ENCODE measurements at places on chromosomes 12 and 14.

- DNase-seq, result no peak
These were observed 8.6 kb downstream of the RAB5B start for GRCh38 chr12:55982319-55982936.

DNA sequence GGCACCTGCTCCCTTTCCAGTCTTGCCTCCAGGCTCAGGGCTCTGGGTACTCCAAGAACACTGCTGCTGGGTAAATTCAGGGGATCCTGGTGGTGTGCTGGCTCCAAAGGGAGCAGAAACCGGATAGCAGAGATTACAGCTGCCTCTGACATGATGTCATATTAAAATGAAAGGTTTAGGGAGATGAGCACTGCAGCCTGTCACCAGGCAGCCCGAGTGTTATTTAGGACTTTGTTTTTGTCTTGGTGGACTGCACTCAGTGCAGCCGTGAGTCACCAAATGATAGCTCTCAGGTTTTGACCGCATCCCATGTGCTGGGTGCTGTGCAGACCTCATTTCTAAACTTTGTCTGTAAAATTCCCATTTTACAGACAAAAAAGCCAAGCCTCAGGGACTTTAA is 266.0 kb upstream of the CRY1 start:
- DNase-seq, result no peak

GRCh38 chr14:96038558-96038919 is 623 bp upstream of the C14orf132 start:
- no peak for DNase-seq

- no peak for DNase-seq
These were observed 225.0 kb upstream of the GRIP1 start for GRCh38 chr12:66903782-66904396.

DNA sequence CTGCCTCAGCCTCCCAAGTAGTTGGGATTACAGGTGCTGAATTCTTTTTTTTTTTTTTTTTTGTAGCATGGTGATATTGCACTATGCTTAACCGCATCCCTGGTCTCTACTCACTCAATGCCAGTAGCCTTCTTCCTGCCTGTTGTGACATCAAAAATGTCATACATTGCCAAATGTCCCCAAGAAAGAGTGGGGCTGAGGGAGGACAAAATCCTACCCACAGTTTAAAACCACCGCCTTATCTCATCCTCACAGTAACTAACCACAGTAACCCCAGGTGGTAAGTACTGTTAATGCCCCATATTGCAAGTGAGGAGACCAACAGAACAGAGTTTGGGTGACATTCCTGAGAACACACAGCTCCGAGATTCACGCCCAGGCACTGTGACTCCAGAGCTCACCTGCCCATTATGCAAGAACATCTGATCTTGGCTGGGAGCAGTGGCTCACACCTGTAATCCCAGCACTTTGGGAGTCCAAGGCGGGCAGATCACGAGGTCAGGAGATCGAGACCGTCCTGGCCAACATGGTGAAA is 19.6 kb downstream of the MORN3 start:
- DNase-seq, result no peak

- DNase-seq, result no peak
These were observed at the start of gene KCNA1 for GRCh38 chr12:4909734-4910501. Gene KCNA1, plus strand, starts transcription at chr12:4909905. Its CDS starts 1,474 bp downstream, at chr12:4911379.

- DNase-seq, result no peak
These were observed 25.7 kb downstream of the SPTSSA start for GRCh38 chr14:34436118-34436905.

DNA sequence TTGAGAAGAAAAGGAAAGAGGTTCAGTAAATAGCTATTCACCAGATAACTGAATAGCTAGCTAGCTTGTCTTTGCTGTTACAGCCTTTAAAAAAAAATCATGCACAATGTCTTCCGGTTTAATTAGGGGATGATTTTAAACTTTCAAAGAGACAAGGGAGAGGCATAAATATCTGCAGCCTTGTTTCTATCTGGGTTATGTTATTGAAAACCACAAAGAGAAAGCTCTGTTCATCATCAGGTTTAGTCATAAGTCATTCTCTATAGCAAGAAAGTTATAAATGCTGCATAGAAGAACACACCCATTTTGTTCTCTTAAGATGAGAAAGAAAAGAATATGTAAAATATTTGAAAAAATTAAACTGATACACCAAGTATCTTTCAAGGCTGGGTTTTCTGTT is 1046.9 kb downstream of the AACS start:
- DNase-seq, result no peak

GRCh38 chr12:1474041-1474573 is 120.3 kb downstream of the FBXL14 start:
- DNase-seq, result no peak

DNA sequence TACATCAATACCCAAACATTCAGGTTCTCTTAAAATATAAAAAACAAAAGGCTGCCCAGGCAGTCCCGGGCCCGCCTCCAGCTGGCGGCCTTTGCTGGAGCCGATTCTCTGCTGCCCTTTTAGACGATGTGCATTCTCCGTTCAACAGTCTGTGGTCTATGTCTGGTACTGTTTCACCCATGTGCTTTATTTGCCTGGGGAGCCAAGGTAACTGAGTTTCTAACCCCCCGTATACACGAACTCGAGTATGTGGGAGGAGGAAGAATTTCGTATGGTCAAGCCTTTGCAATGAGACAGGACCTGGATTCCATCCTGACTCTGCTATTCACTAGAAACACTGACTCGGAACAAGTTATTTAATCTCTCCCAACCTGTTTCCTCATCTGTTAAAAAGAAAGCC is 54.1 kb upstream of the GPR68 start:
- no peak for DNase-seq

DNA sequence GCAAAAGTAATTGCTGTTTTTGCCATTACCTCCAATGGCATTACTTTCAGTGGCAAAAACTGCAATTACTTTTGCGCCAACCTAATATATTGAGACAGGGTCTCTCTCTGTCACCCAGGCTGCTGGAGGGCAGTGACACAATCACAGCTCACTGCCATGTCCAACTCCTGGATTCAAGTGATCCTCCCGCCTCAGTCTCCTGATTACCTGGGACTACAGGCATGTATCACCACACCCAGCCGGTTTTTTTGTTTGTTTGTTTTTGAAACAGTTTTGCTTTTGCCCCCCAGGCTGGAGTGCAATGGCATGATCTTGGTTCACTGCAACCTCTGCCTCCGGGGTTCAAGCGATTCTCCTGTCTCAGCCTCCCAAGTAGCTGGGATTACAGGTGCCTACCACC is 15.7 kb upstream of the KDM2B start:
- DNase-seq, result no peak

DNA sequence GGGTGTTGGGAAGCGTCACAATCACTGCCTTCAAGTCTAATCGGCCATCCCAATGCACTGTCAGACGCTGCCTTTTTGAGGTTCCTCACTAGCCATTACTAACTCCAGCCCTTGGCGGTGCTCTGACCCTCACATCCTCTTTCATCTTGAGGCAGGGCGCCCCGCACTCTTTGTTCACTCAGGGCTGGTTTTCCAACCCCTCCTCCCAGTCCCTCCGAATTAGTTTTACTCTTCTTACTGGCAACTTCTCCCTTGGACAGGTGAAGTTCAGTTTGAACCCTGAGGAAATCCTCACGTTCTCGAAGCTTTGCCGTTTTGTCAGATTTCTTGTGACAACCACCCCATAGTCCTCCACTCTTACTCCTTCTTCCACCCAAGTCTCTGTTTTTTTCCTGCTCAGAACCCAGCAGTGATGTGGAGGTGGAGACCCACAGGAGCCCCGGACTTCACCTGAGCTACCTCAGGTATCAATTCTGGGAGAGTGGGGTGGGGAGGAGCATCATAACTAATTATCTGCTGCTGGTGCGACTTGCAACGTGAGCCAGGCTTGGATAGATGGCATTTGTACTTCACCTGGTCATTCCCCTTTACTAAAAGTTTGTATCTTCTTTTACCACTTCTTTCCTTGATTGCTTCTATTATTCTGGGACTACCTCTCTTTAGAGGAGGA is 757 bp downstream of the ZC3H10 start:
- no peak for DNase-seq

- no peak for DNase-seq
These were observed at the start of gene NRXN3 for GRCh38 chr14:78170203-78170602. Gene NRXN3, plus strand, starts transcription at chr14:78170373. Its CDS starts 72,721 bp downstream, at chr14:78243094.

- DNase-seq, result no peak
These were observed 353.0 kb downstream of the RAD51B start for GRCh38 chr14:68172627-68173026.

GRCh38 chr12:40446385-40446784 is 221.6 kb downstream of the LRRK2 start:
- DNase-seq, result no peak

DNA sequence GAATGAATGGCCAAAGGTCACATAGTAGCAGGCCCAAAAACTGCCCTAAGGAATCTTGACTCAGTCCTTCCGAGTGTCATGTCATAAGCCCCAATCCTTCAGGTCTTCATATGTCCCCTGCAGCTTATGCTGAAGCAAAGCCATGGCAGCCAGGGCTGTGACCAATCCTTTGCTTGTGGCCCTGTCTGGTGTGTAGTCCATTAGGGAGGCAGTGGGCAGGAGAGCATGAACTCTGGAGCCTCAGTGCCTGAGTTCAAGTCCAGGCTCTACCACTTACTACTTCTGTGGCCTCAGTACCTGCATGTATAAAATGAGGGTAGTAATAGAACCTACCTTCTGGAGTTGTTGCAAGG is 20.3 kb downstream of the PLEKHG3 start:
- no peak for DNase-seq

- DNase-seq, result no peak
These were observed 427.6 kb downstream of the IPO8 start for GRCh38 chr12:30268041-30268440.

- no peak for DNase-seq
These were observed 5.3 kb downstream of the BHLHE41 start for GRCh38 chr12:26119391-26119989.

GRCh38 chr12:105319691-105320209 is 10.7 kb upstream of the C12orf75 start:
- DNase-seq, result no peak

GRCh38 chr12:90235642-90236041 is 527.0 kb upstream of the ATP2B1 start:
- DNase-seq, result no peak

GRCh38 chr12:110940296-110940695 is 19.9 kb upstream of the MYL2 start:
- no peak for DNase-seq

DNA sequence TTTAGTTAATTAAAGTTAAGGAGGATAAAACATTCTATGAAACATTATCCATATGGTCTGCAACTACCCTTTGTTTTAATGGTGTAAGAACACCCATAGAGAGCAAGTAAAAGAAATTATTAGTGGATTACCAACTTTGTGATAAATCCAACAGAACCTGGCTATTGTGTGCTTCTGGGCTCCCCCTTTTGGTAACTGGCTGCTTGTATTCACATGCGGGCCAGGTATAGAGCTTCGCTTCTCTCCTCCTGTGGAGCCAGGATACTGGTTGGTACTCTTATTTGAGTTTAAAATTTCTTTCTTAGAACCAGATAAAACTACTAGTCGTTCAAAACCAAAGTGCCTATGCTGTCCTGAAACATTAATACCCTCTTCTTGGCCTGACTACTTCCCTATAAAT is 81.0 kb downstream of the PTPRR start:
- DNase-seq, result no peak

- no peak for DNase-seq
These were observed 59.4 kb upstream of the AMIGO2 start for GRCh38 chr12:47139000-47139681.
